ENCODE measurements at places on chromosomes 11 and 22. TPM values are rescaled to one million over a fixed set of nuclear protein-coding genes. Genes with fewer than 3 reads are reported as not detected.

DNA sequence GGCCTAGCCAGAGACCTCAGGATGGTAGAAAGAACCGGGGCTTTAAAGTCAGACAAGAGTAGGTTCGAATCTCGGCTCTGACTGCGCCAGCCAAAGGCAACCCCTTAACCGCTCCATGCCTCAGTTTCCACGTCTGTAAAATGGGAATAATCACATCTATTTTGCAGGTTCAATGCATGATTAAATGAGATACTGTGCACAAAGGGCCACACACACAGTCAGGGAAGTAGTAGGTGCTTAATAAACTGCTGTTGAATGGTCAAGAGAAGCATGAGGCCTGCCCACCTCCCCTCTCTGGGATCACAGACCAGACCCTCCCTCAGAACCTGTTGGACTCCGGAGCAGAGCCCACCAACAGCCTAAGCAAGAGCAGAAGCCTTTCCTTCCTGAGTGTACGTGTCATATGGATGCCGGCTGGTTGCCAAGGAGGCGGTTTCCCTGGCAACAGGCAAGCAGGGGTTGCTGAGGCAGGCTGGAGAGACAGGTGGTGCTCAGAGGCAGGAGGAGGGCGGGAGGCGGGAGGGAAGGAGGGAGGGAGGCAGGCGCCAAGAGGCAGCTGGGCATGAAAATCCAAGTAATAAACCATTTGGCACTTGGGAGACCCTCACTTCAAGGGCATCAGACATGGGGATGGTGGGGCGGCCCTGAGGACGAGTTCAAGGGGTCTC is 43.9 kb downstream of the NFAM1 start:
- no peaks in the 10 kb centered on the region for H3K36me3 ChIP-seq
- H3K27ac ChIP-seq, result no peak overlapping the region
- H3K27me3 ChIP-seq, result no peaks in the 10 kb centered on the region

DNA sequence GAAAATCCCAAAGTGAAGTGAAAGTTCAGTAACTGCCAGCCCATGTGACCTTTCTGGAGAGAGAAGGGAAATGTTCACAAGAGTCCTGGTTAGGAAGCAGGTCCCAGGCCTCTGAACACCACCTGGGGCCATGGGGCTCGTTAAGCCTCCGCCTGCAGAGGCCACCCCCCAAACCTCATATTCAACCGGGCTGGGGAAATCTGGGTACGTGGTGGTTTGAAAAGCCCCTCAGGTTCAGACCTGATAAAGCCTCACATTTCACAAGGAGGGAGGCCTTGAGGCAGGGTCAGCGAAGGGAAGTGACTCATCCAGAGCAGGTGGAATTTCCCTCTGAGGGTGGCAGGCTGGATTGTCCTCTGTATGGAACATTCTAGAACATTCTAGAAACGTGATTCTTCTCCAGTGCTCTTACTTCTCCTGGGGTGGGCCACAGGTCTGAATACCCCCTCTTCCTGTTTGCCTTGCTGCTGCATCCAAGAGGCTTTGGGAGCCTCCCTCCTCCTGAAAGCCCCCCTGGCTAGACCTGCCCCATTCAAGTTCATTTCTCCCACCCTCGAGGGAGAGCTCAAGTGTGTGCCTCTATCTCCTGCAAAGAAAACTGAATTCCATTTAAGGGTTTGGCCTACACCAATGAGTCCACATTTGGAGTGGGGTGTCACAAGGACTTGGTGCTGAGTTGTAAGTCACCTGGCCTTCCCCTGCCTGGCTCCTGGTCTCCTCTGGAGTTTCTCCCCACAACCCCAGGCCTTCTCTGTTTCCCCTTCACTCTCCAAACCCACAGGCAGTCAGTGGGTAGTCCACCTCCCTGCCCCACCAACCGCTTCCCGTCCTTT is 6.3 kb downstream of the FXYD2 start:
- no peaks in the 10 kb centered on the region for H3K4me1 ChIP-seq
- H3K4me3 ChIP-seq, result no peak overlapping the region
- DNase-seq, result peak; percentile 51
- no peaks in the 10 kb centered on the region for H3K36me3 ChIP-seq
- no peak overlapping the region for H3K27ac ChIP-seq

DNA sequence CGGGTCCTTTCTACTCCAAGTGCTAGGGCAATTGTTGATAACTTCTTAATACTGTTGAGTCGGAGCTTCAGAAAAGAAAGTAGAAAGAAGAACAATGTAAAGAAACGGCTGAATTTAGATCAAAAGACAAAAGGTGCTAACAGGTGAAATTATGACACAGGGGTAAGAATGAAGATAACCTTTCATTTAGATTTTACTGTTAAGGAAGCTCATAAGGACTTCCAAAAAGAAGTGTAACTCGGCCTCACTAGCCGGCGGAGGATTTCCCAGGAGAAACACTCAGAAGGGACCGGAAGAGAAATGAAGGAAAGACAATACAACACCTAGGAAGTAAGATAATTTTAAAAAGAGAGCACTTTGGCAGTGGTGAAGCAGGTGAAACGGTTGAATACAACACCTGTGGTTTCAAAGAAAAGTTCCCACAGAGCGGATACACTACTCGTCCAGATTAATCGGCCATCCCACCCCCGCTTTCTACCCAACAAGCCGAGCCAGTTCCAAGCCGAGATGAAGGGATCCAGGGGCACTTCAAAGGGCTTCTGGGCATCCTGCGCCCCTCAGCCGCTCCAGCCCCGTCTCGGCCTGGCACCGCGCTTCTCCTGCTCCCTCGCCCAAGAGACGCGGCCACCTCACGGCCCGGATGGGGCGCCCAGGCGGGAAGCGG is 737 bp downstream of the PPP2R1B start:
- H3K4me3 ChIP-seq, result peak overlapping the region; percentile 94
- H3K27ac ChIP-seq, result peak overlapping the region; percentile 88
- DNase-seq, result peak; percentile 77
- peaks cover 14% of the 10 kb centered on the region for H3K4me1 ChIP-seq
- H3K27me3 ChIP-seq, result no peaks in the 10 kb centered on the region

The OMP gene
- total RNA-seq, result not detected

The LSP1 gene
- 54.6 TPM for total RNA-seq

The CHRM1 gene
- not detected for total RNA-seq

DNA sequence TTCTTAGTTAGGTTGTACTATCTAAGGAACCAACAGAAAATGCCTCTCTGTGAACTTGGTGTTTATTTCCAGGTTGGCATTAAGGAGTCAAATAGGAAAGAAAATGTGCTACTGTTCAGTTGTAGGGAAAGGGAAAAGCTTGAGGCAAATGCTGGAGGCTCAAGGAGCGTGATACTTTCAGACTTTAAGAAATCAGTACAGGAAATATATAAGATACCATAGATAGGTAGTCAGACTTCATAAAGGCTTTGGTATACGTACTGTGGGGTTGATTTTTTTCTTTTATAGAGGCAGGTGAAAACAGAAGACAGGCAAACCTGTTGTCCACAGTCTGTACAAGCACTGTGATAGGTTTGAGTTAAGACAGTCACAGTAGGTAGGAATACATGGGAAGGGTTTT is 30.8 kb downstream of the EP300 start:
- no peak overlapping the region for H3K4me3 ChIP-seq
- no peak overlapping the region for H3K27ac ChIP-seq
- H3K27me3 ChIP-seq, result no peaks in the 10 kb centered on the region
- no peak for DNase-seq
- peaks cover 8% of the 10 kb centered on the region for H3K4me1 ChIP-seq

DNA sequence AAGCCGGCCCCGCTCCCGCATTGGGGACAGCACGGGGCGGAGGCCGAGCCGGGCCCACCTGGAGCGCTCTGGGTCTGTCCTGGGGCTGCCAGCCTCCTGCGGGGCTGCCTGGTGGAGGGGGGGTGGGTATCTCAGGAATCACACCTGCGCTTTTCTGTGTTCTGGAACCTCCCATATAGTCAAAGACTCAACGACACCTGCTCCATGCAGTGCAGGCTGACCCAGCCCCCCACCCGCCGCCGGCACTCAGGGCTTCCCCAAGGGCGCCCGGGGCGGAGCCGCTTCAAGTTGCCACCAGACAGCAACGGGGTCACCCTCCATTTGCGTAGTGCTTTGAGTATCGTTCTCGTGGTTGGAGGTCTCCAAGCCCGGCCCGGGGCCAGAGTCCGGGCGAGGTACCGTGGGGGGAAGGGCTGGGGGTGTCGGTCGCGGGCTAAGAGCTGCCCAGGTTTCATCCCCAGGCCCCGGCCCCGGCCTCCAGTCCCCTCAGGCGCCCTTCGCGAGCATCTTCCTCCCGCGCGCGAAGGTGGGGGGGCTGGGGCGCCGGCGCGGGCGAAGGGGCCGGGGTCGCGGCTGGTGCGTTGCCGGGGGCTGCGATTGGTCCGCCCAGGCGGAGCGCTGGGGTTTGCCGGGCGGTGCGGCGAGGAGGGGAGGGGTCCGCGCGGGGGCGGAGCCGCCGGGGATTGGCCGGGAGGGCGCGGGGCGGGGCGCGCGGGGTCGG is 6.6 kb downstream of the TSPAN4 start:
- H3K4me3 ChIP-seq, result peak overlapping the region; percentile 28
- H3K27me3 ChIP-seq, result no peaks in the 10 kb centered on the region
- peak; percentile 95 for DNase-seq
- peaks cover 6% of the 10 kb centered on the region for H3K36me3 ChIP-seq

- H3K4me1 ChIP-seq, result no peaks in the 10 kb centered on the region
- no peaks in the 10 kb centered on the region for H3K27me3 ChIP-seq
- H3K4me3 ChIP-seq, result no peak overlapping the region
- DNase-seq, result peak; percentile 67
These were observed 92.8 kb upstream of the OR9G4 start for GRCh38 chr11:56841210-56841810.

GRCh38 chr11:60303661-60304060 is 23.2 kb downstream of the MS4A4A start:
- no peak overlapping the region for H3K27ac ChIP-seq
- no peak overlapping the region for H3K4me3 ChIP-seq
- no peaks in the 10 kb centered on the region for H3K36me3 ChIP-seq
- no peaks in the 10 kb centered on the region for H3K4me1 ChIP-seq

DNA sequence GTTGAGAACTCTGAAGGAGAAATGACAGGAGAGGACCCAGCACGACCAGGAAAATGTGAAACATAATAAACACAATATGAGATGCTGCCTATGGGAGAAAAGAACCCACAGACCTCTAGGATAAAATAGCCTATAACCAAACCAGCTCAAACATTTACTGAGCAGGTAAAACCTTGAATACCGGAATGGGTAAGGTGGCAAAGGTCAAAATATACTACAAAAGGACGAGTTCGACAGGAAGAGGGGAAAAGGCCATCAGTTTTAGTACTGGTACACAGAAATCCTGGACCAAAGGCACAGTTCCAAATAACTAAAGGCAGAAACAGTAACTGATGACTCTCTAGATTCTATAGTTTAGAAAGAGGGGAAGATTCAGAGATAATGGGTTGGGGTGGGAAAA is 96.3 kb downstream of the AMBRA1 start:
- no peak overlapping the region for H3K27ac ChIP-seq
- H3K4me3 ChIP-seq, result no peak overlapping the region
- no peaks in the 10 kb centered on the region for H3K27me3 ChIP-seq

DNA sequence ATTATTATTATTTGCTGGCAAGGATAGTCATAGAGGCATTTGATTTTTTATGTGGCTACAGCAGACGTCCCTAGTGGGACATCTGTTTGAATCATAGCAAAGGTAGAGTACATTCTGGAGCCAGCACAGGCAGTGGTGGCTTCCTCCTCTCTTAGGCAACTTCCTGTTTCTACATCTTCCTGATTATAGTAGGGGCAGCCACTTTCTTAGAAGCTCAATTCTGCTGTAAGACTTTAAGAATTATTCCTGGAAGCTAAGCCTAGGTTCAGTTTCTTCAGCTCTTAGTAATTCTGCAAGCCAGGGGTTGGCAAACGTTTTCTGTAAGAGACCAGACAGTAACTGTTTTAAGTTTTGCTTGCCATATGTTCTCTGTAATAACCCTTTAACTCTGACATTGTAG is 129.3 kb upstream of the TENM4 start:
- H3K4me1 ChIP-seq, result no peaks in the 10 kb centered on the region
- no peak overlapping the region for H3K27ac ChIP-seq
- no peak for DNase-seq
- no peaks in the 10 kb centered on the region for H3K27me3 ChIP-seq
- H3K36me3 ChIP-seq, result no peaks in the 10 kb centered on the region
